ENCODE measurements at places on chromosomes 5 and 9. TPM values are rescaled to one million over a fixed set of nuclear protein-coding genes. Genes with fewer than 3 reads are reported as not detected.

Gene PDGFRB
- polyA plus RNA-seq = not detected

- H3K4me1 ChIP-seq = no peaks in the 10 kb centered on the region
- H3K36me3 ChIP-seq = no peaks in the 10 kb centered on the region
- no peak for DNase-seq
- no peak overlapping the region for H3K4me3 ChIP-seq
Observed at GRCh38 chr5:35664584-35664983, 46.9 kb downstream of the SPEF2 start.

- no peaks in the 10 kb centered on the region for H3K27me3 ChIP-seq
- no peak overlapping the region for H3K27ac ChIP-seq
- peaks cover 28% of the 10 kb centered on the region for H3K4me1 ChIP-seq
- H3K36me3 ChIP-seq = peaks cover 4% of the 10 kb centered on the region
Observed at GRCh38 chr5:37835380-37835973, 4.4 kb downstream of the GDNF start.

DNA sequence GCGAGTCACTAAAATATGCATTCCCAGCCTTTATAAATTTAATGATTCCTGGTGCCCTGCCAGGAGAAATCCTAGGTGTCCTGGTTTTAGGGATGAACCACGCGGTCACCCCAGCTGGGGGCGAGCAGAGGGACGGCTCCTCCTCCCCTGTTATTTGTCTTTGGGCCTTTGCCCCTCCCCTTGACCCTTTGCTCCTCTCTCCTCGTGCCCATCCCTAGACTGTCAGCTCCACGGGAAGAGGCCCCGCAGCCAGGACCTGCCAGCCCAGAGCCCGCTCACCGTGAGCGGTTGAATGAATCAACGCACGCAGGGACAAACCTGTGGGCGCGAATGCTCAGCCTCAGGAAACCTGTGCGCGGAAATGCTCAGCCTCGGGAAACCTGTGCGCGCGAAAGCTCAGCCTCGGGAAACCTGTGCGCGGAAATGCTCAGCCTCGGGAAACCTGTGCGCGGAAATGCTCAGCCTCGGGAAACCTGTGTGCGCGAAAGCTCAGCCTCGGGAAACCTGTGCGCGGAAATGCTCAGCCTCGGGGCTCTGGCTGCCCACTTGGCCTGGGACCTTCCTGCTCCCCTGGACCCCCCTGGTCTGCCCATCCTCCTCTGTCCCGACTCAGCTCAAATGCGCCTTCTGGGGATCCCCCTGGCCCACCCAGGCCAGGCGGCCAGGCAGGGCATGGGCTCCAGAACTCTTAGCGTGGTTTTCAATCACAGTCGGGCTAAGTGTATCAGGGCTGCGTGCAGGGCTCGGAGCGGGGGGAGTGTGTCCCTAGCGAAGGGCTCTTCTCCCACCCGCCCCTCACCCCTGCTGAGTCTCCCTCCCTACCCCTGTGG lies 140.5 kb upstream of the COL5A1 start:
- no peak for DNase-seq
- no peak overlapping the region for H3K4me3 ChIP-seq
- no peaks in the 10 kb centered on the region for H3K4me1 ChIP-seq
- no peaks in the 10 kb centered on the region for H3K36me3 ChIP-seq
- H3K27me3 ChIP-seq = peaks cover 32% of the 10 kb centered on the region

DNA sequence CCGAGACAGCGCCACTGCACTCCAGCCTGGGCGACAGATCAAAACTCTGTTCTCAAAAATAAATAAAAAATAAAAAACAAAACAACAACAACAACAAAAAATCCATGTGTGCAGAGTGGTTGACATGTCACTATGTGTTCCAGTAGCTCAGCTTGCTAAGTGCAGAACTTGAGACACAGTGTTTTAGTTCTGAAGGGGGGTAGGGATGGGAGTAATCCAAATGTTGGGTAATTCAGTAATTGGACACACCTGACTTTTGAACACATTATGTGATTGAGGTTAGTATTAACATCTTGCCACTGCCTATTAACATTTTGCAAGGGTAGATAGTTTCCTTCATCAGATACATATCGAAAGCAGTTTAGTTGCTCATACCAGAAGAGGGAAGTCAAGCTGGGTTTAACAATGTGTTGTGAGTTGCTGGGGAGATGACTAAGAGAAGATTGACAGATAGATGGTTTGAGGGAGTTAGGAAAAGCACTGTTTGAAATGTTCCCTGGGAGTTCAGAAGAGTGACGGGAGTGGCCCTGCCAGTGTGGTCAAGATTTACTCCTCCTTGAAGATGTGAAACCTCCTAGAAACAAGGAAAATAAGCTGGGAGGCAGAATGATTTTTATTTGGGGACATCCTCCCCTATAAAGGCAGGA lies 928 bp downstream of the HACD4 start:
- no peaks in the 10 kb centered on the region for H3K27me3 ChIP-seq
- no peak for DNase-seq
- peak overlapping the region; percentile 65 for H3K4me3 ChIP-seq

- H3K36me3 ChIP-seq = no peaks in the 10 kb centered on the region
- no peaks in the 10 kb centered on the region for H3K27me3 ChIP-seq
- no peak for DNase-seq
- H3K27ac ChIP-seq = peak overlapping the region; percentile 23
- H3K4me3 ChIP-seq = no peak overlapping the region
- peaks cover 42% of the 10 kb centered on the region for H3K4me1 ChIP-seq
Observed at GRCh38 chr5:67303356-67303755, 106.8 kb upstream of the CD180 start.

DNA sequence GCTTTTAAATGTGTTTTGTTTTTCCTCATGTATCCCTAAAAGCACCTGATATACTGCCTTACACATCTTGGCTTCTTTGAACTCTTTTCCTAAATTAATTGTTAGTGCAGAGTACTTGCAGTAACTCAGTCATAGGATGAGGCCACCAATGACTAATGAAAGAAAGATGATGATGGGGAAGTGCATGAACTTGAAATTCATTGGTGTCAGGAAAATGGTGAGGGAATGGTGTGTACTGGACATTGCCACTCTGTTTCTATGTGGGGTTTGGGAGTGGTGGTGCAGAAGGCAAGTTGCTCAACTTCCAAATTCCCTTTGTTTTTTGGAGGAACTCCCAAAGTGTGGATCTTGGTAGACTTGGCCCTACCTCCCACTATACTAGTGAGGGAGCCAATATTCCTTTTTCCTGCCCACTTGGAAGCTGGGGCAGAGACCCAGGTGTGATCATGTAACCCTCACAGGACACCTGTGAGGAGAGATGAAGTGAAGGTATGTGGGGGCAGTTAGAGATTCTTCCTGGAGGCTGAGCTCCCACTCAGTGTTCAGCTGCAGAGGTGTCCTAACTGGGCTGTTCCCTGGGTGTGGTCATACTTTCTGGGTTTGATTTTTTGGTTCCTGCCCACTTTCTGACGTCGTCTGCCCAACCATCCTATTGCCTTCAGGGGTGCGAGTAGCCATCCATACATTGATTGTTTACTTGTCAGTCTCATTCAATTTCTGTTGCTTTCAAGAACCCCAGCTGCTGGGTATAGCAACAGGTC lies 298.5 kb downstream of the MAST4 start:
- H3K36me3 ChIP-seq = no peaks in the 10 kb centered on the region
- no peak overlapping the region for H3K4me3 ChIP-seq
- DNase-seq = no peak
- peaks cover 77% of the 10 kb centered on the region for H3K4me1 ChIP-seq
- no peaks in the 10 kb centered on the region for H3K27me3 ChIP-seq

DNA sequence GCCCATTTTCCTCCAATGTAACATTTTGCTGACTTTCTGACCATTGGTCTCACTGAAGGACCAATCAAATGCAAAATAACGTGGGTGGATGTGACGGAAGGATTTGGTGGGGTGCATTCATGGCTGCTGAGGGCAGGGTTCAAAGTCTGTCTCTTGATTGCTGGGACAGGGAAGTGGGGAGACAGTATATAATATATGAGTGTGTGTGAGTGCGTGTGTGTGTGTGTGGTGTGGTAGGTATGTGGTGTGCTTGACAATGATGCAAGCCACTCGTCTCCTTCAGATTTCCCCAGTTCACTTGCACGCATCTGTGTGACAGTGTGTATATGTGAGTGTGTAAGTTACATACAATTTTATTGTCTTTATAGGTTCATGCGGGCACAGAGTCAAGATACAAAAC lies 477.3 kb downstream of the DIRAS2 start:
- H3K4me1 ChIP-seq = no peaks in the 10 kb centered on the region
- H3K27me3 ChIP-seq = no peaks in the 10 kb centered on the region
- no peak for DNase-seq
- H3K4me3 ChIP-seq = no peak overlapping the region

DNA sequence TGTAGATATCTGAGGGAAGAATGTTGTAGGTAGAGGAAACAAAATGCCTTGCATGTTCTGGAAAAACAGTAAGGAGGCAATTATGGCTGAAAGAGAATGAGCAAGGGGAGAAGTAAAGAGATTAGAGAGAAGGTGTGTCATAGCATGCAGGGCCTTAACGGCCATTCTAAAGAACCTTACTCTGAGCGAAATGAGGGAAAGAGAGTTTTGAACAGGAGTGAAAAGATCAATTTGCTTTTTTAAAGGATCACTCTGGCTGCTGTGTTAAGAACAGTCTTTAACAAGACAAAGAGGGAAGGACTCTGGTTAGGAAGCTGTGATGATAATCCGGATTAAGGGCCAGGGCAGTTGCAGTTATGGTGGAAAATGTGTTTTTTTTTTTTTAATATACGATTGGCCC lies 22.6 kb downstream of the PTBP3 start:
- no peaks in the 10 kb centered on the region for H3K36me3 ChIP-seq
- no peaks in the 10 kb centered on the region for H3K27me3 ChIP-seq
- H3K4me1 ChIP-seq = peaks cover 3% of the 10 kb centered on the region
- H3K4me3 ChIP-seq = no peak overlapping the region
- H3K27ac ChIP-seq = no peak overlapping the region

DNA sequence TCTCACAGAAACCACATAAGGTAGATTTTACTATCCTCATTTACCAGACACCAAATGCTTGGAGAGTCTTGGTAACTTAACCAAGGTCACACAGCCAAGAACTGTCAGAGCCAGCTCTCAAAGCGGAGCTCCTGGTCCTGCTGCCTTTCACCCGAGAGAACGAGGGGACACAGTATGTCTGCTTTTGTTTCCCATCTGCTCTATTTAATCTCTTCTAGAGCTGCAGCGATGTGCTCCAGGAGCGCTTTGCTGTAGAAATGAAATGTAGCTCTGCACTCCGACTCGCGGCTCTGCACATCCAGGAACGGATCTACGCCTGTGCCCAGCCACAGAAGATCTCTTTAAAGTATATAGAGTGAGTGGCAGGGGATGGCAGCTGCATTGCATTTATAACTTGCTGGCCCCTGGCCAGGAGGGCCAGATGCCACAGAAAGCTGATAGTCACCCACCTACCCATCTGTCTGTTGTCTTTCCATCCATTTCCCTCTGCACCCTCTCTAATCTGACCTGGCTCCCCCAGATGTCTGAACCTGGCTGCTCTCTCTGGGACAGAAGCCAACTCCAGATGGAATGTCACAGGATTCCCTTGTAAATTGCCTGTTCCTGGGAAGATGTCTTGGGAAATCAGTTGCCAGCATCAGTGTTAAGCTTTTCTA lies 21.4 kb upstream of the TRMT10B start:
- H3K4me1 ChIP-seq = peaks cover 17% of the 10 kb centered on the region
- DNase-seq = no peak
- H3K36me3 ChIP-seq = no peaks in the 10 kb centered on the region
- H3K4me3 ChIP-seq = no peak overlapping the region
- H3K27ac ChIP-seq = no peak overlapping the region
- no peaks in the 10 kb centered on the region for H3K27me3 ChIP-seq

- H3K4me3 ChIP-seq = no peak overlapping the region
- no peaks in the 10 kb centered on the region for H3K4me1 ChIP-seq
- no peak for DNase-seq
- H3K27ac ChIP-seq = no peak overlapping the region
- H3K27me3 ChIP-seq = no peaks in the 10 kb centered on the region
- no peaks in the 10 kb centered on the region for H3K36me3 ChIP-seq
Observed at GRCh38 chr9:137487454-137488326, 28.6 kb upstream of the NSMF start.

DNA sequence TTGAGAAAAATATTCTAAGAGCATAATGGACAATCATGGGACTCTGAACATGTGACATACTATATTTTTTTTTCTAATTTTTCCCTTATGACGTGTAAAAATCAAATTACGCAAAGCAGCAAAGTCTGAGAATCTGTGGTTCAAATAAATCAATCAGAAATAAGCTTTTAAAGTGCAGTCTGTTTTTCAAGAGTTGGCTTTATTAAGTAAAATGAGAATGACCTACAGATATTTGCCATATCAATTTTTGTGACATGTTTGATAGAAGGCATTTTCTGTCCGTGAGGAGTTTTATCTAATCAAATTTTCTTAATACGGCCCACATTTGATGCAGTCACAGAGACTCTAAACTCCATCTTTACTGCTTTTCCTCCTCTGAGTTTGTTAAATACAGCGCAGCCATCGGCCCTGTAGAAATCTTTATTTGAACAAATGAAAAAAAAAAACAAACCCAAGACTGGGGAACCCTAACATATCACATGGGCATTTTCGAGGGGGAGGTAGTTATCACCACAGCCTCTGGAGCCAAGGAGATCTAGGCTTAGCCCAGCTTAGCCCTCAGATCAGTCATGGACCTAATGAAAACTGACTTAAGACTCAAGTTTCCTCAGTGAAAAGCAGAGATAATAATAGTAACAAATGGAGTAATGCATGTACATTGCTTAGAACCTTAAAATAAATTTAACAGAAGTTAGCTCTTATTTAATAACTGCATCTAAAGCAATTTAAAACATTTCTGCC lies 263.6 kb upstream of the C9orf72 start:
- H3K36me3 ChIP-seq = no peaks in the 10 kb centered on the region
- H3K4me1 ChIP-seq = no peaks in the 10 kb centered on the region
- no peak overlapping the region for H3K27ac ChIP-seq
- H3K4me3 ChIP-seq = no peak overlapping the region
- H3K27me3 ChIP-seq = peaks cover 6% of the 10 kb centered on the region

DNA sequence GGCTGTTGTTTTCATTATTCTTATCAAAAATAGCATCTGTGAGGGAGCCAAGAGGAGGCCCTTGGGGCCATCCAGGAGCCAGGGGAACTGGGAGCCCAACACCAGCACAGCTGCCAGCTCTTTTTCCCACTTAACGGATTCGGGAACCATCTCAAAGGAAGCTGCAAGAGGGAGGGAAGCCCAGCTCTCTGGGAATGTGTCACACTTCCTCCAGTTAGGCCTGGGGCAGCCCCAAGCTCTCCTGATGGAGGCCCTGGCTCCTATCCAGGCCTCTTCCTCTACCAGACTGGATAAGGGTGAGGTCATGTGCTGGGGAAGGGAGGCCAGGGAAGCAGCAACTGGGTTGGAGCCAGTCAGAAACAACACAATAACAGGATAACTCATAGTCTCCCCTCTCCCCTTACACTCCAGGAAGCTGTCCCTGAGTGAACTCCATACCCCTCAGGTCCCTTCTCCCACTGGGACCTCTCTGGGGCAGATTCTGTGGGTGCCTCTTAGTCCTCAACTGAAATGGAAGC lies 12.7 kb downstream of the CSF2 start:
- H3K4me3 ChIP-seq = no peak overlapping the region
- peaks cover 3% of the 10 kb centered on the region for H3K27me3 ChIP-seq
- peak overlapping the region; percentile 28 for H3K27ac ChIP-seq
- H3K4me1 ChIP-seq = peaks cover 34% of the 10 kb centered on the region

DNA sequence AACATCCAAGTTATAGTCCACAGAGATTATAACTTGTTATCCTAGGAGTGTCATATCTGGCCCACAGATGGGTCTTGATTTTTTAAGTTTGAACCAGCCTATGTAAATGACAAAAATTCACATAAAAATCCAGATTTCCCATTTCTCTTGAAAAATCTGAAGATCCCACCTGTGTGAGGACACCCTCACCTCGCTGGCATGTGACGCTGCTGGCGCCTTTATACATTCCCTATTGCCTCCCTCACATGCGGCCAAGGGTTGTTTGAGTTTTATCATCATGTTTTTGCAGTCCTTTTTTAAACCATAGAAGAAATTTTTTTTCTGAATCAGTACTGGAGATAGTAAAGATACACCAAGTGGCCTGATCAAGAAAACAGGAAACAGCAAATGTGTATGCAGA lies 25.9 kb upstream of the PPP1R2B start:
- no peaks in the 10 kb centered on the region for H3K27me3 ChIP-seq
- H3K4me1 ChIP-seq = no peaks in the 10 kb centered on the region
- no peak for DNase-seq
- H3K27ac ChIP-seq = no peak overlapping the region

Data from keratinocyte (primary cell).